ENCODE measurements at places on chromosomes 5 and 9.

DNA sequence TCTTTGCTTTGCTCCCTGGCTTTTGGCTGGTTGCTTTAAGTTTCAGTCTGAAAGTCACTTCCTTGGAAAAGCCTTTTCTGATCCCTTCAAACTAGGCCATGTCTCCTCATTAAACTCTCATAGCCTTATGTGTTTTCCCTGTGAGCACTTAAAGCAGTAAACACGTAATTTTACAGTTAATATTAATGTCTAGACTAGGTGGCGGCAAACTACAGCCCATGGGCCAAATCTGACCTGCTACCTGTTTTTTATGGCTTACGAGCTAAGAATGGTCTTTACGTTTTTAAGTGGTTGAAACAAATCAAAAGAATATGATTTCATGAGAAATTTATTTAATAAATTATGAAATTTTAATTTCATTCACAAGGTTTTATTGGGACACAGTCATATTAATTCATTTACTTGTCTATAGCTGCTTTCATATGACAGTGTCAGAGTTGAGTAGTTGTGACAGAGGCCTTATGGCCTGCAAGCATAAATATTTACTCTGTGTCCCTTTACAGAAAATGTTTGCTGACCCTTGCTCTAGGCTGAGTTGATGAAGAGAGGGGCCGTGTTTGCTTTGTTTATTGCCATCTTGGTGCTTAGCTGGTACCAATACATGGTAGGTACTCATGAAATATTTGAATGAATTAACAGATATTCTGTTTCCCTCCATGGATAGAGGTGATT lies 7.4 kb downstream of the SLC44A1 start:
- DNase-seq = no peak

DNA sequence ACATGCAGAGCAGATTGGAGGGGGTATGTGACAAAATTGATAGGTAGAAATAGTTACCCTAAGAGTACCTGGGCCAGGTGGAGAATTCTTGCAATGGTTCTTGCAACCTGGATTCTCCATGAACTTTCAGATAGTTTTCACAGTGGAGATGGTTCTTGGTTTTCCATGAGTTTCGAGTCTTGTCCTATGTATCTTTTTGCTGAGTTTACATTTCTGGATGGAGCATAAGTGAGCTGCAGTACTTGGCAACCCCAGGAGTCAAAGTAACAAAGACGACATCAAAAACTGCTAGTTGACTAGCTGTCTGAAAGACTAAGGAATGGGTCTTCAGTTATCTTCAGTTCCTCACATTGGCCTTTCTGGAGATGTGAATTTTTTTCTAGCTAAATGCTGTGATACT lies 196.6 kb upstream of the RAD23B start:
- DNase-seq = no peak

DNA sequence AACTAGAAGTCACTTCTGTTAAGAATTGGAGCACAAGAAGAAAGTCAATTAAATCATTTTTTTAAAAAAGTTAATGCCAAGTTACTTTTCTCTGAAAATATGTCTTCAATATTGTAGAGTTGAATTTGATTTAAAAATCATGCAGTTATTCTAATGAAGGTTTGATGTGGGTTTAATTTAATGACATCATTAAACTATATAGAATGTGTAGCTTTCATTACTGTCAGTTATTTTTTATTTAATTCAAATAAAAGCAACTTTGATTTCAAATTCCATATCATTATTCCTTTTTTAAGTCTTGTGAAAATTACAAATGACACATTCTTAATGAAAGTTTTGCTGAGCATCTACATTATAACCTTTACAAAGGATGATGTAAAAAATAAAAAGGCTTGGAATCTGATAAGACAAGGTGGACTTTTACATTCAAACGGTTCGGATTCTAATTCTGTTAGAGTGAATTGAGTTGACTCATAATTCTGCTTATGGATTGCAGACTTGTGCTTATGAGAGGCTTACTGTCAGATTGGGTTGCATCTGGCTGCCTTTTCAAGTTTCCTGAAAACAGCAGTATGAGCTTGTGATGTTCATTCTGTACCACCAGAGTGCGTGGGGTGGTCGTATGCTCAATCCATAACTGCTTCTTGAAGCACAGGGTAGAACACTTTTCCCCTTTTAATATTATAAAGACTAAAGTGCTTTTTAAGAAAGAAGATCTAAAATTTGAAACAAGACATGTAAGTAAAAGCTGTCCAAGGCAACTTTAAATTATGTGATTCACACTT lies 253.0 kb upstream of the ARRDC3 start:
- DNase-seq = no peak

DNA sequence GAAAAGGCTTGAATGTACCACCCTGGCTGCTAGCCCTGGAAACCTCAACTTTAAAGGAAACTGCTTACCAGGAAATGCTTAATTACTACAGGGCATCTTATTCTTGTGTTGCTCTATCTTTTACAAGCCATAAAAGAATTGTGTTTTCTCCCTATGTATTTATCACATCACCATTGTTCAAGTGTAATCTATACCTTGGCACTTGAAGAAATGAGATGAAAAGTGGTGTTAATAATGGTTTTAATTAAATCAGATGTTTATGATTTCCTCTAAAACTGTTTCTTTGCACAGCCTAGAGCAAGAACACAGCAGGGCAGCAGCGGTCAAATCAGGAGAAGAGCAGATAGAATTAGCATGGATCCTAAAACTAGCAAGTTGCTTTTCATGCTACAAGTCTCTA lies 131.8 kb upstream of the RGMB start:
- DNase-seq = no peak

DNA sequence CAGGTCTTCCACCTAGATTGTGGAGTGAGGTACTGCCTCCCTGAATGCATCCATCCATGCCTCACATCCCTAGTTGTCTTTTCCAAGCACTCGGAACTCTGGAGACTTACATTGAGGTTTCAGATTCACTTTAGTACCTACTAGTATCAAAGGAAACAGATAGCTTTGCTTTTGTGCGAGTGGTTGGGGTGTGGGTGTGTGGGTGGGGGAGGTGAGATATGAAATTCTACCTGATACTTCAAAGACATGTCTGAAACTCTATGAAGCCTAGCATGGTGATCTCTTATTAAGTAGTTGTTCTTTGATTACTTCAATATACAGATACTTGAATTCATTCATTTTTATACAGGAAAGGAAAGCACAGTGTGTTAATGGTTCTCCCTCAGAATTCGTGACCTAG lies 64.4 kb downstream of the MCCC2 start:
- DNase-seq = peak; percentile 26

All from activated CD8-positive, alpha-beta memory T cell treated with anti-CD3 and anti-CD28 coated beads, Interleukin-2, amount 50 U/mL, for 4 hours (primary cell).